ENCODE measurements at places on chromosomes 3 and 15.

DNA sequence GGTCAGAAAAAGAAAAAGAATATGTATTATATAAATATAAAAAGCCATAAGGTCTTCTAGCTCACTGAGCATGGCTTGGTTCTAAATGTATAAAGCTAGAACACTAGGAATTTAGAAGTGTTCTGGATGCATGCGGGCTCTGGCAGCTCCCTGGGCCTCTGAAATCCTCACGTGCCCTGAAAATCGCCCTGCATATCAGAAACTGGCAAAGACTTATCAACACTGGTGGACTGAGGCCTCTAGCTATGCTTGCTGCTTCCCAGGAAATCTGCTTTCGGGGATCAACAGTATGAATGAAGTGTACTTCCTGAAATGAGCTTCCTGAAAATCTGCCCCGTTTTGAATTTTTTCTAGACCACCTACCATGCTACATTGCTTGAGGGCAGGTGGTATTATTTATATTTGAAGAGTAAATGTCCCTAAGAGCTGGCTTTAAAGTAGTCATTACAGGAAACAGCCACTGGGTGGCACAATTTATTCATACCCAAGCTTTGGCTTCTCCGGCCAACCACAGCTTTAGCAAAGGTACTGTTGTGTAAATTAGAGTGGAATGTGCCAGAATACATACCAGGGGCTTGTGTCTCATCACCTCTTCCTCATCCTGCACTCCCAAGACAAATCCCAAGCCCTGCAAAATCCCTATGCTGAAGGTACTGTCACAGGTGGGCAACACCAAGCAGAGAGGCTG is 17.7 kb downstream of the CRTAP start:
- DNase-seq: peak; percentile 0

DNA sequence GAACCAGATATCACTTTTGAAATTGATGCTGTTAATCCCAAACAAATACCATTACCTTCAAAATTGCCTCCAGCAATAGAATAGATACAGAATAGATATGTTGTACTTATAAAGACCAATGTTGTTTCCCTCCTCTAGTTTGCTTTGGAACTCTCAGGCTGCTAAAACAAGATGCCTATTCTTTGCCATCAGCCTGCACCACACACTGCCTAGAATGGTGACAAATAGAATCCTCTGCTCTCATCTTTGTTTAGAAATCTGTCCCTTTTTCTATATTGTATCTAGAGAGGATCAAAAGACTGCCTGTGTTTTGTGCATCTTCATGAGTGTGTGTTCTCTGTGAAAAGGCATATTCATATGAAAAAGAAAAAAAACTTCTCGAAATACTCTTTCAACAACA is 349.2 kb upstream of the CCDC54 start:
- DNase-seq: no peak

DNA sequence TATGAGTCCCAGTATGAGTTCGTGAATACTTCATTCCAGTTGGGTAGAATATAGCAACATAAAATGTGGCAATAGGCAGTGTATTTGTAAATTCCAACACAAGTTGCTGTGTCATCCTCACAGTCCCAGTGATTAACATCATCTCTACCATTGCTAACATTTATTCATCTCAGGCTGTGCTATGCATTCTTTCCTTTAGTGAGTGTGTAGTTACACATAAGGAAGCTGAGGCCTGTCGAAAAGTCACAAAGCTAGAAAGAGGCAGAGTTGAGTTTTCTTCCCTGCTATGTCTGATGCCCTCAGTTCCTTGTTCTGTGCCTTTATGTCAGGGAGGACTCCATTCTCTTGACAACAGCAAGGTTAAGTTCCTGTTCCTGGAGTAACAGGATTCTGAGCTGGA is 96.4 kb downstream of the FNDC3B start:
- no peak for DNase-seq

DNA sequence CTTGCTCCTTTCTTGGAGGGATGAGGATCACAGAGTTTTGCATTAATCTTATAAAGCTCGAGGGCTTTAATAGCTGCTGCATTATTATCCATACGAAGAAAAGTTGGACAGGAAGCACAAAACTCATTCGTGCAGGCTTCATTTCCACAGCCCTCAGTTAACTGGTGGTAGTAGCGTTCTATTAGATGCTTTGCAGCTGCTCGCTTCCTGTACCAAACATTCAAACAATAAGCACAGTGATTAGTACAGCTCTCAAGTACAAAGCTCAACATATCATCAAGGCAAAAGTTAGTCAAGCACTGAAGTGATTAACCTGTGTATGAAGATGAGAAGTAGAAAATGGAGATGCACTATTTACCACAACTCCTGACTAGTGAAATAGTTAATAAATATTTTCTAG is 63.3 kb downstream of the UBE3A start:
- DNase-seq: no peak

GRCh38 chr15:52466134-52466701 is 62.5 kb downstream of the MYO5A start:
- DNase-seq: no peak

GRCh38 chr15:49428409-49429095 is 5.5 kb downstream of the FGF7 start:
- no peak for DNase-seq

DNA sequence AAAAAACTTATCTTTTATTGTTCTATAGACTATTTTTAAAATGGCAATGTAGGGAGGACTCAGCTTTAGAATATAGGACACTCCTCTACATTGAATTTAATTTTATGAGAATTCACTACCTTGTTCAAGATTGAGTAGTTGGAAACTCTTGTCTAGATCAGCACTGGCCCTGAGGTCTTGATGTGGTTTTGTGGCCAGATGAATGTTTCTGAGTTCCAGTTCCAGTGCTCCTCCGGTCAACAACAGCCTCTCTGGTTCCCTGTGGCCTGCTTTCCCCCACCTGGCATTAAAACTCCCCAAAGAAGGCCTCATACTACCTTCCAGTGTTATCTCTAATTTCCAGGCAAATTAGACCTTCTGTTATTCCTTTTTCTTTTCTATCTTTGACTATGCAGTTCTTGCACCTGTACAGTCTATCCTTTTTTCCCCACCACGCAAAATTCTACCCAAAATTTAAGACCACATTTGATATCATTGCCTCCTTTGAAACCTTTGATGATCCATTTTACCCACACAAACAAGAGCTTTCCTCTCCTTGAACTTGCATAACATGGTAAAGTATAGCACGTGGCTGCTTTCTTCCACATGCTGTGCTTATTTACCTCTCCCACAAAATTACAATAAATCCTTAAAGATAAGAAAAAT is 9.6 kb upstream of the ANP32A start:
- no peak for DNase-seq

DNA sequence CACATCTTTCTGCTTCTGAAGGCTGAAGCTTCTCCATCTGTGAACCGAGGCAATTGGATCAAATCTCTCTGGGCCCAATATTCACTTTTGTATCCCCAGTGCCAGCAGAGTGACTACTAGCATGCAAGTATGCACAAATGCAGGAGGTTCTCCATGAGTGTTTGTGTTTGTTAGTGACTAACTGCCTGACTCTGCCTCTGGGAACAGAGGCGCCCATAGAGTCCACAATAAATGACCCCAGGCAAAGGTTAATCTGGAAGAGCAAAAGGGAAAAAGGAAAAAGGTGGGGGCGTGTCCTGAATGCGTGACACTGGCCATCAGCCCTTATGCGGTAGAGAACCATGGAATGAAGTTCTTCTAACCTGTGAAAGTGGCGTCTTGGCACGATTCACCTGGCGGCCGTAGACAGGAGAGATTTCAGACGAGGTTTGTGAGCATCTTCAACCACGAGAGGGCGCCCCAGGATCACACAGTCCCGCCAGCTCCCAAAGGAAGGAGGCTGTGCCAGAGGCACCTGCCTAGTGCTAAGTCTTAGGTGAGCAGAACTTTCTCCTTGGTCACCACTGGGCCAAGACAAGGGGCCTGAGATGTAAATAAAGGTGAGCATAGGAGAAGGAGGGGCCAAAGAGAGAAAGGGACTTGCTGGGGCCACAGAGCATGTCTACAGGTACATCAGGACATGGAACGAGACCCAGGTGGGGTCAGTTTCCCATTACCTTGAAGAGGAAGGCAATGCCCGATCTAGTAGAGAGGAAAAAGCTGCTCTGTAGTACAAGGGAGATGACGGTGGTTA is 44.2 kb downstream of the RBPMS2 start:
- DNase-seq: peak; percentile 79

Measured in NCI-H1436 (cell line).